Activated naive CD4-positive, alpha-beta T cell treated with anti-CD3 and anti-CD28 coated beads for 36 hours (primary cell): ENCODE measurements at places on chromosomes 5 and 9. TPM values are rescaled to one million over a fixed set of nuclear protein-coding genes. Genes with fewer than 3 reads are reported as not detected.

DNA sequence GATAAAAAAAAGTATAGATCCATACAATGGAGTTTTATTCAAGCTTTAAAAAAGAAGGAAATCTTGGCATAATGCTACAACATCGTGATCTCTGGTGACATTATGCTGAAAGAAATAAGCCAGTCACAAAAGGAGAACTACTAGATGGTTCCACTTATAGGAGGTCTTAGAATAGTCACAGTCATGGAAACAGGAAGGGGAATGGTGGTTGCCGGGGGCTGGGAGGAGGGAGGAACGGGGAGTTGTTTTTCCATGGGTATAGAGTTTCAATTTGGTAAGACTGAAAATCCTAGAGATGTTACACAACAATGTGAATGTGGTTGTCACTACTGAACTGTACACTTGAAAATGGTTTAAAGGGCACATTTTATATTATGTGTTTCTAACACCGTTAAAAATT is 94.5 kb downstream of the CFAP90 start:
- no peak for DNase-seq

DNA sequence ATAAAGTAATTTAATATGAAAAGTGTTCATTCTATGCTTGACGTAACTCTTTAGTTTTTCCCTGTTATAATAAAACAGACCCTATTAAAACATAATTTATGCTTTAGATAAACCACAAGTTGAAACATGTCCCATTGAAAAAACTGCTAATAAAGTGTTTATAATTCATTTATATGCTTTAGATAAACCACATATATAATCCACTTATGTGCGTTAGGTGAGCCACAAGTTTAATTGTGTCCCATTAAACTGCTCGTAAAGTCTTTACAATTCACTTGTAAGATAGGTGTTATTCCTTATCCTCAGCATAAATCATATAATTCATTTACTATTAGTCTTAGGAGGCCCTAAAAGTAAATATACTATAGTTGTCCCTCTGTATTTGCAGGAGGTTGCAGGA is 3.6 kb downstream of the NIPSNAP3B start:
- no peak for DNase-seq

DNA sequence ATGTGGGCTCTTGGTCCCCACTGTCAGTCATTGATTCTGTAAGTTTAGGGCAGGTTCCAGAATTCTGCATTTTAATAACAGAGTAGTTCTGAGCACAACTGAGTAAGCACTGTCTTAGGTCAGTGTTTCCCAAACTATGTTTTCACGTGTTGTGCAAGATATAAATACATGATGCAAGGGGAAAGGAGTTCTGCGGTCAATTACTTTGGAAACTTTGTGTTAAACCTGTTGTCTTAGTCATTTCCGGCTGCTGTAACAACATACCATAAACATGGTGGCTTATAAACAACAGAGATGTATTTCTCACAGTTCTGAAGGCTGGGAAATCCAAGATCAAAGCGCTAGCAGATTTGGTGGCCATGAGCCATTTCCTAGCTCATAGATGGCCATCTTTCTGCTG is 69.8 kb downstream of the EQTN start:
- DNase-seq, result no peak

DNA sequence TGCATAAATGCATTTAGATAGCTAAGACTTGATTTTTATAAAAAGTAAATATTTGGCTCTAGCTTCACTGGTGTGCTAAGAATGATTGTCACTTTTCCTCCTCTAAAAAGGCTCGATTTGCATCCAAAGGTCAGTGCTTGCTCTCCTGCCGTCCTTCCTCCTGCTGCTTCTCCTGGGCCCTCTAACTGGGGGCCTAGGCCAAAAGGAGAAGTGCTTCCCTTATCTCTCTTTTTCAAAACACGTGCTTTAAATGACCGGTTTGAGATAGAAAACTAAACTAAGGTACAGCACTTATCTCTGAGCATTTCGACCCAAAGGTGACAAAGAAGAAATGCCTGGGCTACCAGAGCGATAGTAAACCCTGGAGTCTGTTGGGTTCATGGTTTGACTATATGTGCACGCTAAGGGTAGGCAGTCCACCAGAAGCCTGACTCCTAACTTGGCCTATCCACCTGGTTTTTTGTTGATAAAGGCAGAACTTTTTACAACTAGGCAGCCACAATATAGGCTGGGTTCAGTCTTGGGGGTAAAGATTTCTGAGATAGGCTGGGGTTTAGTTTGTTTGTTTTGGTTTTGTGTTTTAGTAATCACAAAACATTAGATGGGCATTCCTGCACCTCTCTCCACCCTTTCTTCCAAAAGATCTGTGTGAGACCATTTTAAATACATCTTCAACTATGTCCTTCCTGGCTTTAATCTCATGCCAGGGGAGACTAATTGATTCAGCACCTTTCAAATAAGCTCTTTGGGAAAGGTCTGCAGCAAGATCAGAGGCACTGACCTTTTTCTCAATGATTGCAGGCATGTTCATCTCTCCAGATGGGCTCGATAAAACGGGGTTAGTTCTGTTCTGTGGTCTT is 3.8 kb downstream of the NR2F1-AS1 start:
- DNase-seq, result no peak

PCDHB6 gene
- not detected for total RNA-seq

- DNase-seq, result no peak
Measured at GRCh38 chr9:81032030-81032572, 657.2 kb downstream of the TLE1 start.

DNA sequence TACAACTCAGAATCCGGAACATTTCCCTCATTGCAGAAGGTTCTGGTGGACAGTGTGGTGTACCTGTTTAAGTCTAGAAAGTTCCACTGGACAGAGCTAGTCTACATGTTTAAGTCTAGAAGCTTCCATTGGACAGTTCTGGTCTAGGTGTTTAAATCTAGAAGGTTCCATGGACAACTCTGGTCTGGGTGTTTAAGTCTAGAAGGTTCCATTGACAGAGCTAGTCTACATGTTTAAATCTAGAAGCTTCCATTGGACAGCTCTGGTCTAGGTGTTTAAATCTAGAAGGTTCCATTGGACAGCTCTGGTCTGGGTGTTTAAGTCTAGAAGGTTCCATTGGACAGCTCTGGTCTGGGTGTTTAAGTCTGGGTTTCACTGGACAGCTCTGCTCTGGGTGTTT is 25.0 kb downstream of the CCDC187 start:
- DNase-seq, result no peak

DNA sequence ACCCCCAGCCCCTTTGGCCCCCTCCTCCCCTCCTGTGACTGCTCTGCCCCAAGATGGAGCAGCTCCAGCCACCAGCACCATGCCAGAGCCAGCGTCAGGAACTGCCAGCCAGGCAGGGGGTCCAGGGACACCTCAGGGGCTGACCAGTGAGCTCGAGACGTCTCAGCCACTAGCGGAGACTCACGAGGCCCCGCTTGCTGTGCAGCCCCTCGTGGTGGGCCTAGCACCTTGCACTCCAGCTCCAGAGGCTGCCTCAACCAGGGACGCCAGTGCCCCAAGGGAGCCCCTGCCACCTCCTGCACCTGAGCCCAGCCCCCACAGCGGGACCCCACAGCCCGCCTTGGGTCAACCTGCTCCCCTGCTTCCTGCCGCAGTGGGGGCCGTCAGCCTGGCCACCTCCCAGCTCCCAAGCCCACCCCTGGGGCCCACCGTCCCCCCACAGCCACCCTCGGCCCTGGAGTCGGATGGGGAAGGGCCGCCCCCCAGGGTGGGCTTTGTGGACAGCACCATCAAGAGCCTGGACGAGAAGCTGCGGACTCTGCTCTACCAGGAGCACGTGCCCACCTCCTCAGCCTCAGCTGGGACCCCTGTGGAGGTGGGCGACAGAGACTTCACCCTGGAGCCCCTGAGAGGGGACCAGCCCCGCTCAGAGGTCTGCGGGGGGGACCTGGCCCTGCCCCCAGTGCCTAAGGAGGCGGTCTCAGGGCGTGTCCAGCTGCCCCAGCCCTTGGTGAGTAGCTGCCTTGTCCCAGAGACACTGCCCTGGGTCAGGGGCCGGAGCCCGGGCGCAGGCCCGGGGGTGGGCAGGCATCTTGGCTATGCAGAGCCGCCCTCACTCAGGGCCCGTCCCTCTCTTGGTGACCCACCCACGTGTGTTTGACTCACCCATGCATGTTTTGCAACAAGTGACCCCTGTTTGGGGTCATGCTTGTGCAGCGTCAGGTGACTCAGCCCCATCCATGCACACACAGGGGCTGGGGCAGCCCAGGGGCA is 105.2 kb downstream of the WNK2 start:
- DNase-seq, result no peak

GRCh38 chr9:133405508-133406438 is 12.0 kb downstream of the REXO4 start:
- no peak for DNase-seq

- DNase-seq, result no peak
Measured at GRCh38 chr9:125842242-125842641, 95.1 kb downstream of the PBX3 start.

GRCh38 chr9:130890124-130890523 is 6.5 kb downstream of the QRFP start:
- no peak for DNase-seq

GRCh38 chr5:151952238-151952637 is 27.6 kb upstream of the GLRA1 start:
- DNase-seq, result no peak

- DNase-seq, result no peak
Measured at GRCh38 chr9:122370303-122370702, 521 bp upstream of the PTGS1 start.

PRDM9 gene
- total RNA-seq, result not detected

MSANTD3 gene
- total RNA-seq, result 11.5 TPM

DNA sequence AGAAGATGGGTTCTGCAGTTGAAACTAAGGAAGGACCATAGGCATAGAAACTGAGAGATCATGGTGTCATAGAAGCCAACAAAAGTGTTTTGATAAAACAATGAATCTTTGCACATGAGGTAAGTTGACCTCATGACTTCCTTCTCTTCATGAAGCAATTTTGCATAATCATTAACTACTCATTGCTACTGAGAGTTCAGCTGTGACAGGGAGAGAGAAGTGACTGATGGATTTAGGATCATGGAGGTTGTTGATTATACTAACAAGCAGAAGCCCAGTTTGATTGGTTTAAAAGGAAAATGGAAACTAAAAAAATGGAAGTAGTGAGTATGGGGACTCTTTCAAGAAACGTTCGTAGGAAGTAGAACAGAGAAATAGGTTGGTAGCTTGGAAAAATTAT is 51.2 kb downstream of the PARP8 start:
- DNase-seq, result no peak

C5orf58 gene
- total RNA-seq, result not detected

DNA sequence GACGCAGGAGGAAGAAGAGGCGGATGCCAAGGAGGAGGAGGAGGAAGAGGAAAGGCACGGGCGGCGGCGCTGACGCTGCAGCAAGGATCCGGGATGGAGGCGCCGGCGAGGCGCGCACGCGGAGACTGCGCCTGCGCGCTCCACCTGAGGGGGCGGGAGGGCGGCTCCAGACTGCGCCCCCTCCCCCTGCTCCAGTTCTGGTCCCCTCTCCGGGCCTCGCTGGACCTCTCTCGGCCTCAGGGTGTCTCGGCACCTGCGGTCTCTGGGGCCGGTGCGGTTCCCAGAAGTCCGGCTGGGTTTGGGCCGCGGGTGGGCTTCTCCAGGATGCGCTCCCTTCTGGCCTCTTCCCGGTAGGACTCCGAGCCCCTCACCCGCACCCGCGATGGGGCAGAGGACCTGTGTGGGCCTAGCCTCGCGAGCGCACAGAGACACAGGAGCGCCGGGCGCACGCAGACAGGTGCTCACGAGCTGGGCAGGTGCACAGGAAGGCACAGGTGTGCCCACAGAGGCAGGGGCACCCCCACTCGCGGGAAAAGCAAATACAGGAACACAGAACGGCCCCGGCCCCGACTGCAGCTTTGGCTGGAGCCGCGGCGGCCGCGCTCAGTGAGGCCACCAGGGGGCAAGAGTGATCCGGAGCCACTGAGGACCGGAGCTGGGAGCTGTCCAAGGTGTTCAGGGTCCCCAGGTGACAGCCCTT is at the start of gene NPDC1:
NPDC1 (minus strand) TSS at position 90 of the 700 bp plus-strand sequence. CDS start 188 bp downstream, outside the sequence.
- peak; percentile 90 for DNase-seq

GRCh38 chr5:97628807-97629206 is 445.8 kb upstream of the RIOK2 start:
- DNase-seq, result no peak

DNA sequence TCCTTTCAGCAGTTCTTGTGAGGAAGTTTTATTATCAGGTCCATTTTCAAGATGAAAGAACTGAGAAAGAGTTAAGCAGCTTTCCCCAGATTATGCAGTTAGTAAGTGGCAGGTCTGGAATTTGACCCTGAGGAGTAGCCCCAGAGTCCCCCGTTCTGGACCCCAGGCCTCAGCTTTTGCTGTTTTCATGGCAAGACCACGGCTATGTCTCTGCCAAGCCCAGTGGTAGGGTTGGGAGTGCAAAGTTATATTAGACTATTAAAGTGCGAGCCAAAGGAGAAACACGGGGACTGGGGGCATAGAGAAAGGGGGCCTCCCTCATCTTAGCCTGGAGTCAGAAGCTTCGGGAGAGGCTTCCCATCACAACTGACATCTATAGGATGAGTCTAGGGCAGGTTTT is 19.3 kb upstream of the ORM1 start:
- DNase-seq, result no peak

FSD1L gene
- 0.86 TPM for total RNA-seq

GRCh38 chr5:139283252-139284166 is 10.0 kb upstream of the MATR3 start:
- no peak for DNase-seq

ROR2 gene
- not detected for total RNA-seq

CTXN3 gene
- total RNA-seq, result not detected
